T-helper 17 cell (primary cell): ENCODE measurements at places on chromosomes 2 and 18.

- no peak for DNase-seq
Measured at GRCh38 chr2:44944952-44945612, 3.6 kb downstream of the SIX3 start.

DNA sequence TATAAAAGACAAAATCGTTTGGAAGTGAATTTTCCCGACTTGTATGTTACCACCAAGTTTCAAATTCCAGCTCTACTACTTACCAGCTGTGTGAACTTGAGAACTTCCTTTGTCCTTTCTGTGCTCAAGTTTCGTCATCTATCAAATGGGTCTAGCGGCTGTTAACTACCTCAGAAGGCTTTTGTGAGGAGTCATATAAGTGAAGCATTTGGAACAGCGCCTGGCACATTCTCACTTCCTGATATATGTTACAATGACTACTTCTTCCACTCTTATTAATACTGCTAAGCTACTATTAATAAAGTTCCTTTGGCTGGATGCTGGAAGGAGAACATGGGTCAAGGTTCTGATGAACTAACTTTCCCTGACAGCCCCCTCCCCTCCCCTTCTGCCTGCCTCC is 104.5 kb downstream of the MEIS1 start:
- DNase-seq = no peak

GRCh38 chr2:21310493-21310892 is 186.7 kb downstream of the TDRD15 start:
- DNase-seq = no peak

DNA sequence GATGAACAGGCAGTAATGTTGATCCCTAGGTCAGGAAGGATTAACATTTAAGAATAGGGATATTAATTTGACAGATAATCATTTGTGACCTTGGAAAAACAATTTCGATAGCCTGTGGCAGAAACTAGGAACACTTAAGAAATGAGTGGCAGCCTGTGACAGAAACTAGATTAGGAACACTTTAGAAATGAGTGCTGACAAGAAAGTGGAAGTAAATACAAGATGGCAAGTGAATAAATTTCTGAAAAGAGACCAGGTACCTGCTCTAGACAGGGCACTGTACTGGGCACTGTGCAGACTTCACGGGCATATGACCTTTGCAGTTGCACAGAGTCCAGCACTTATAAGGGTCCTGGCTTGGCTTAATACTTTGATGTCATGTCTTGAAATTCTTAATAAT is 5.5 kb upstream of the HNRNPA3 start:
- no peak for DNase-seq

DNA sequence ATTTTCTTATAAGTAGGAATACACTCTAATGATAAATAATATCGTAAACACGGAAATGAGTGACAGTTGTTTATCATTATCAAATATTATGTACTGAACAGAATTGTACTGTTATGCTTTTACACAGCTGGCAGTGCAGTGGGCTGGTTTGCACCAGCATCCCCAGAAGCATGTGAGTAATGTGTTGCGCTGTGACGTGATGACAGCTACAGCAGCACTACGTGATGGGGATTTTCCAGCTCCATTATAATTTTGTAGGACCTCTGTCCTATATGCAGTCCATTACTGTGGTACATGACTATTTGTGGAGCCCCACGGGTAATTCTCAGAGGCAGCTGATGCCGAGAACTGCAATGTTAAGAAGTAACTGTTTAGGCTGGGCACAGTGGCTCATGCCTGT is 77.3 kb upstream of the ATG16L1 start:
- no peak for DNase-seq

DNA sequence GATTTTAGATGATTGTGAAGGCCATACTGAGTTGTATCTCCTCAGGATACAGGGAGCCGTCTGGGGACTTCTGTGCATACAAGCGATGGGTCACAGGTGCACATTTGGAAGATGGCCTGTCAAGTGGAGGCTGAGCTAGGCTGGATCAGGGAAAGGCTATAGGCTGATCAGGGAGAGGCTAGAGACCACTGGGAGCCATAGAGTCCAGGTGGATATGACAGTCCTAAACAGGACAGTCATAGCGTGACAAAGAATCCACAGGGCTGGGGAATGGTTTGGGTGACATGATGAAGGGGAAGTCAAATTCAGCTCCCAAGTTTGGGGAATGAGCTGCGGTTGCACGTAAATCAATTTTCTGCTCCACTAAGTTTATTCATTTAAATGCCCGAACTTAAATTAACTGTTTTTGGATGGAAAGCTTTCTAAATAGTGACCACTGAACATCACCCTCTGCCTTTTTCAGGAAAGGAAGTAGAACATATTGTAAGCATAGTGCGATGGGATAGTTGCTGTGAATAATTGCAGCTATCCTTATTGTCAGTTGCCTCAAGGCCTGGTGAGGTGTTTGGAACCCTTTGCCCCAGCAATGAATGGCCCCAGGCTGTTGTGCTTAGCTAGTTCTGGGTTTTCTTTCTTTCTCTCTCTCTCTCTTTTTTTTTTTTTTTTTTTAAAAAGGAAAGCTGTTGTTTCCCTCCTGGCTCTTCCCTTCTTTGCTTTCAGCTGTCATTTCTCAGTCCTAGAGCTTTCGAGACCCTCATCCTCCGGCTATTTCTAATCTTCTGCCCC is 50.5 kb downstream of the KLHL29 start:
- no peak for DNase-seq

DNA sequence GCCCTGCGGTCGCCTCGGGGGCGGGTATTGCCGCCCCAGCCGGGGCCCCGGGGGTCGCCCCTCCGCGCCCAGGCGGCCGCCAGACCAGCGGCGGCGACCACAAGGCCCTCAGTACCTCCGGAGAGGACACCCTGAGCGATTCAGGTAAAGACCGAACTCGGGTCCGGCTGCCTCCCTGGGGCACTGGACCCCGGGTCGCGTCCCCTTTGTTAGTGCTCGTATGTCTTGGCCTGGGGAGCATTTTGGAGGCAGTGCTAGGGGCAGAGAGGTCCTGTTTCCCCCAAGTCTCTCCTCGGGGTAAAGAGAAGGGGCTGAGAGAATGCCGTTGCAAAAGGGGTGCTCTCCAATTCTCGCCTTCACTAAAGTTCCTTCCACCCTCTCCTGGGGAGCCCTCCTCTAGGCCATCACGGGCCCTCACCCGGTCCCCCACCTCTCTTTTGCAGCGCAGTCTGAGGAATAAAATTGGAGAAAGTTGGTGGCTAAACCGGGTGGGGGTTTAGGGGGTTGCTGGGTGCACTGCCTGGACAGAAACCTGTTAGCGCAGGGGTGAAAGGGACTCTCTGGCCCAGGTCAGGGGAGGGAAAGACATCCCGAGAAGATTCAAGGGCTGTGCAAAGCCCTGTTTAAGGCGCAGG is 2.5 kb downstream of the MYCN start:
- no peak for DNase-seq

- DNase-seq = no peak
Measured at GRCh38 chr2:9240745-9241144, 34.1 kb downstream of the ASAP2 start.

DNA sequence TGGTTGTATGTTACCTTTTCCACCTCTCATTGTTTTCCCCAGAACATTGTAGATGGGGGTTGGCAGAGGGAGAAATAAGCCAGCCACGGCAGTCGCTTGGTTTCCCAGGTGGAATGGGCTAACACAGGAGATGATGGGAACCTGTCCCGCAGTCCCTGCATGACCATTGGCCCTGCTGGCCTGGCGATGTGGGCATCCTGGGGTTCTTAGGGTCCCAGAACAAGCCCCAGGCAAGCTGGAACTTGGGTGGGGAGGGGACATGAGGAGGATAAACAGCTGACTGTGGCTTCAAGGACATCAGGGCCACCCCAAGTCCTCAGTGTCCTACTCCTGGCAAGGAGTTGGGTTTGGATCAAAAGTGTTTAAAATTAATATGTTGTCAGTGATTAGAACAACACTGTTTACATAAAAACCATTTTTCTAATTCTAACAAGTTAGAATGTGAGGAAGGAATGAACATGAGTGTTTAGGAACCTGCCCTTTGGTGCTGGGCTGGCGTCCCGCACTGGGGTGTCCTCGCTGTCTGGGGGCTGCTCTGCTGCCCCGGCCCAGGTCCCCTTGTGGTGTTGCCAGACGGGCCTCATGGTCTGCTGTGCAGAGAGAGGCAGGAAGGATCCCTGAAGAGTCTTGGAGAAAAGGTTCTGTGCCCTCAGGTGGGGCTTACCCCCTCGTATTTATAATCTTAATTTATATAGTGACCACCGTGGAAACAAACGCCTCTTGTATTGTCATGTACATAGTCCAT is 95.1 kb downstream of the USP40 start:
- DNase-seq = no peak

- no peak for DNase-seq
Measured at GRCh38 chr2:99279969-99280695, 20.9 kb downstream of the LYG1 start.

DNA sequence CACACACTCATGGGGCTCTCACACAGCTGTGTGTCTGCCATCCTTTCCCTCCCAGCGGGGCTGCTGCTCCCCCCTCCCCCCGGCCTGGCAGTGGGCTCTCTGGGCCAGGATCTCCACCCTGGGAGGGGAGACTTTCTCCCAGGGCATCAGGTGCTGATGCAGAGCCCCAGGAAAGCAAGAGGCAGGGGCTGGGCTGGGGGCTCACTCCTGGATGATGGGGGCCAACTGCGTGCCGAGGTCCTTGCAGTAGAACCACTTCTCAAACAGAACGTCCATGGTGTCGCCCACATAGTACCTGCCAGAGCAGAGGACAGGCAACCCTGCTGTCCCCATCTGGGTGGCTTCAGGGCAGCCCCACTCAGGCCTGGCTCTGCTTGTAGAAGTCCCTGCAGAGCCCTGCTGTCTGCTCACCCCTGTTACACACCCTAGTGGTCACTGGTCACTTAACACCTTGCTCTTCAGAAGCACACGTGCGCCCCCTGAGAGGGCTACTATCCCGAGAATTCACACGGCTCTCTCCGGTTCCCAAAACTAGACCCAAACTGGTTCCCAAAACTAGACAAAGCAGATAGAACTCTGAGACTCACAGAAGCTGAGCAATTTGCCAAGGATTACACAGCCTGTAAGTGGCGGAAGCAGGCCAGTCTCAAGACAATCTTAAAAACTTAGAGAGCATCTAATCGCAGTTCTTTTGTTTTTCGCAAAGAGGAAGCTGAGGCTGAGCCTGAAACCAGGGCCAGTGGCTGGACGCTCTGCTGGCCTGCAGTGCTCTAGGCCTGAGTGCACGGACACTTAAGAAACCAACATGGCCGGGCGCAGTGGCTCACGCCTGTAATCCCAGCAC is 6.6 kb upstream of the OXER1 start:
- no peak for DNase-seq

DNA sequence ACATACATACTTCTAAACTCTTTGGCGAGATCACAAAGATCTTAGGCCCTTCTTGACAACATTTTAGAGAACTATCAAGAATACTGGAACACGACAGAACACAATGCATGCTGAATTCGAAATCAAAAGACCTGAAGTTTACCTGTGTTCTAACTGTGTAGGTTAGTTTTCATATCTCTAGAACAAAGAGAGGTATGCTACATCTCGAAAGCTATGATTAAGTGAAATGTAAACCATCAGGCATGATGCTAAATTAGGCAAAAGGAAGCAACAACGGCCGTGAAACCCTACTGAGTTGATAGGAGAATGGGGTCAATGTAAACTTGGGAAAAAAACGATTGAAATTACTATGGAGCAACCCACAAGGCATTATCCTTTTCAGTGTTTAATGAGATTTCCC is 43.7 kb downstream of the IKZF2 start:
- no peak for DNase-seq

DNA sequence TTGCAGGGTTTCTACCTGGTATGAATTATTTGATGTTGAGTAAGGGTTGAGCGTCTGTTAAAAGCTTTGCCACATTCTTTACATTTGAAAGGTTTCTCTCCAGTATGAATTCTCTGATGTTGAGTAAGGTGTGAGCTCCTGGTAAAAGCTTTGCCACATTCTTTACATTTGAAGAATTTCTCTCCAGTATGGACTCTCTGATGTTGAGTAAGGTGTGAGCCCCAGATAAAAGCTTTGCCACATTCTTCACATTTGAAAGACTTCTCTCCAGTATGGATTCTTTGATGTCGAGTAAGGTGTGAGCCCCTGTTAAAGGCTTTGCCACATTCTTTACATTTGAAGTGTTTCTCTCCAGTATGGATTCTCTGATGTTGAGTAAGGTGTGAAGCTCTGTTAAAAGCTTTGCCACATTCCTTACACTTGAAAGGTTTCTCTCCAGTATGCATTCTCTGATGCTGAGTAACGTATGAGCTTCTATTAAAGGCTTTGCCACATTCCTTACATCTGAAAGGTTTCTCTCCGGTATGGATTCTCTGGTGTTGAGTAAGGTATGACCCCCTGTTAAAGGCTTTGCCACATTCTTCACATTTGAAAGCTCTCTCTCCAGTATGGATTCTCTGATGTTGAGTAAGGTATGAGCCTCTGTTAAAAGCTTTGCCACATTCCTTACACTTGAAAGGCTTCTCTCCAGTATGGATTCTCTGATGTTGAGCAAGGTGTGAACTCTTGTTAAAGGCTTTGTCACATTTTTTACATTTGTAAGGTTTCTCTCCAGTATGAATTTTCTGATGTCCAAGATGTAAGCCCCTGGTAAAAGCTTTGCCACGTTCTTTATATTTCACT is 27.1 kb downstream of the ZNF519 start:
- DNase-seq = no peak

DNA sequence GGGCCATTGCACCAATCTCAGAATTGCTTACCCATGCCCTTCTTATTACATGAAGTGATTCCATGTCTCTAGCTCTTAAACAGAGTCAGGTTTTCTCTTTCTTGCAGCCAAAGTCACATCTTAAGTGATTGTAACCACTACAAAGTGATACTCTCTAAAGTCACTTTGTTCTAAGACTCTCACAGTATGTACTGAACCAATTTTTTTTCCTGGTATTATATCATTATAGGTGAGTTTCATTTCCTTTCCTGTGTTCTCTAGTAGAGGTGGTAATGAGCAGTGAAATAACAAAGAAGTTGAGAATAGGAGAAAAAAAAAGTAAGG is 66.3 kb upstream of the DARS1 start:
- DNase-seq = no peak

GRCh38 chr2:201816657-201817575 is 10.6 kb downstream of the CDK15 start:
- DNase-seq = no peak

- no peak for DNase-seq
Measured at GRCh38 chr2:149587950-149588487, 444 bp upstream of the MMADHC start.

- DNase-seq = no peak
Measured at GRCh38 chr2:109188496-109188890, 59.5 kb downstream of the SH3RF3 start.

DNA sequence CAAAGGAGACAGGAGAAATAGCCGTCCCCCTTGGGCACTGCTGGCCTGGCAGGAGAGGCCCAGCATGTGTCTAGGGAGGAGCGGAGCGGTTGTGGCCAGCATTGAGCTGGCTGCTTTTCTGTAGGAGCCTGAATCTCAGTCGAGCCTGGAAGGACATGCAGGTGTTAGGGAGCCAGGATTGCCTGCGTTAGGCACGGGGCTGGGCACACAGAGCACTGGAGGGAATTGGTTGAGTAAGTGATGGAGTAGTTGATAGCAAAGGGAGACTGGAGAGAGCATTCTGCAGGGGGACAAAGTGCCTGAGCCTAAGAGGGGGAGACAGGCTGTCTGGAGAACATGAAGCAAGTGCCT is 22.8 kb downstream of the ASAP2 start:
- no peak for DNase-seq
